ELF-1 (cell line): ENCODE measurements at places on chromosomes 3 and 15.

DNA sequence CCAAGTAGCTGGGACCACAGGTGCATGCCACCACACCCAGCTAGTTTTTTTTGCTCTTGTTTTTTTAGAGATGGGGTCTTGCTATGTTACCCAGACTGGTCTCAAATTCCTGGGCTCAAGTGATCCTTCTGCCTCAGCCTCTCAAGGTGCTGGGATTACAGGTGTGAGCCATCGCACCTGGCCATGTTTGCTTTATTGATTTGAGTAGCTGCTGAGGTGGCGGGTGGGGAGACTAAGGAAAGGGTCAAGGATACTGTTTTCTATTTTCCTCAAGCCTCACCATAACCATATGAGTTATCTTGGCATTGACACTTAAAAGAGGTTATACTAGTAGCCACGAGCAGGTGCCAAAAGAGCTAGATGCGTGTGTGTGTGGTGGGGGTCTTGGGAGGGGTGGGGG lies 39.0 kb downstream of the CYFIP1 start:
- no peak for DNase-seq

DNA sequence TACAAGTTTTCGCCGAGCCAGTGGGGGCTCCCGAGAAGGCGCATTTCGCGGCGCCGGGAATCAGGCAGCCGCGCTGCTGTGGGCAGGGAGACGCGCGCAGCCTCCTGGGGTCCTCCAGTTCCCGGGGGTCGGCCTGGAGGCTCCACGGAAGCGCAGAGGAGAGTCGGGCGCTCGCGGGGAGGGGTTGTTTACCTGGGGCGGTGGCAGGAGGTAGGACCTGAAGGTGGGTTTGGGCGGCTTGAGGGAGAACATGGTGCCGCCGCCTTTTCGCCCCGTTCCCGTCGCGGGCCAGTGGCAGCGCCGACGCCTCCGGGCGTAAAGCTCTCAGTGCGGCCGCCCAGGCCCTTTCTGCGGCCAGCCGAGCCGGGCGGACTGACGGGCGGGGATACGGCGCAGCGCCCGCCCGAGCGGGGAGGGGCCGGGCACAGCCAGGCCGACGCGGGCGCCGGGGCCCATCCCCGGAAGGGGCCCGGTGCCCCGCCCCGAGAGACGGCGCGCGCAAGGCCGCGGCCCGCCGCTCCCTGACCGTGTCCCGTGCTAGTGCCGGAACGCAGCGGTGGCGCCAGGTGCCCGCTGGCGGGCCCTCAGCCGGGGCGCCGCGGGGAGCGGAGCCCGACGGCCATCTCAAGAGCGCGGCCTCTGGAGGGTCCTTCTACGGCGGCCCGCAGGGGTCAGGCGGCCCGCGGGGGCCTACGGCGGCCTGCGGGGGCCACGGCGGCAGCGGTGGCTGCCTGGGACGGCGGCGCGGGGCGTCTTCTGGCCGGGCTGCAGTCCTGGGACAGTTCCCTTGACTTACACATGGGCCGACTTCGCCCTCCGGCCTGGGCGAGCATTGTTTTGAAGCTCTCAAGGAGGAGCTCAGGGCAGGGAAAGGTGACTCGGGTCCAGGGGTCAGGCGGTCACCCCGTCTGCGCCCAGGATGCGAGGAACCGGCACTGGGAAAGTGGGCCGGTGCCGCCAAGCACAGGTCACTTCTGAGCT lies at the start of gene MTMR10:
Gene MTMR10, minus strand, starts transcription at position 374 of the 981 bp plus-strand sequence. Its CDS starts 122 bp downstream, at position 252.
- peak; percentile 82 for DNase-seq

- no peak for DNase-seq
These were observed 97.5 kb downstream of the SLC49A4 start for GRCh38 chr3:122892118-122892960.

DNA sequence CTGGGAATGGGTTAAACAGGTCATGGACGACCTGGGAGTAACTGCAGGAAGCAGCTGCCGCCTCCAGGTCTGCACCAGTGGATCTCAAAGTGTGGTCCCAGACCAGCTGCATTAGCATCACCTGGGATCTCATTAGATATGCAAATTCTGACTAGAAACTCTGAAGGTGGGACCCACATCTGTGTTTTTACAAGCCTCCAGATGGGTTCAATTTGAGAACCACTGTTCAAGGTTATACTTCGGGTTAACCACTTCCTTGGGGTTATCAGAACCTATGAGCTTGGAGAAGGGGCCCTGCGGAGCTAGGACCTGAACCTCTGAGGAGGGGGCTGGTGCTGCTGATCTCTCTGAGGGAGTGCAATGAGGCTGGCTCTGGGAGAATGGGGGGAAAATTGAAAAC lies 324.8 kb upstream of the CTDSPL start:
- DNase-seq, result no peak

DNA sequence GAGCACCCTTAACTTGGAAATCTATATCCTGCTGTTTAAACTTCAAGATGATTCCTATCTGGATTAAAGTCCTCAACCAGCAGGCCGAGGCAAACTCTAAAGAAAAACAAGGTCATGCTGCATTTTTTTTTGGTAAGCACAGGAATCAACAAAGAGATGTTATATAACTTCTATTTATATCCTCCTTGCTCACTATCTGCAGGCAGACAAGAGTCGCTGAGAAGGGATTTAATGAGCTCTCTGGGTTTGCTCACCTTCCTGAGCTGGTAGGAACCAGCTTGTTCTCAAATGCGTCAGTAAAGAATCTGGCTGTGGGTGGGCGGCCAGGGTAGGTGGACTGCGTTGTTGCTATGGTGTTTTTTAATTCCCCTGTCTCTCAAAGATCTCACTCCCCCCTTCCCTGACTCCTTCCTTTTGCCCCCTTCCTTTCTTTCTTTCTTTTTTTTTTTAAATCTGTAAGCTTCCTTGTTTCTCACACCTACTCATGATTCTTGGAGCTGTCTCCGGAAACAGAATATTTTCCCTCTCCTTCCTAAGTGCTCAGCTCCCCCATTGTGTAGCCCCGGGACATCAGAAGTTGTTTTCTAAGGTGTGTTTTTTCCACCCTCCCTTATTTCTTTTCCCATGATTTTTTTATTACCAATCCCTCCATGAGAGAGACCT lies 228.8 kb upstream of the BHLHE40 start:
- DNase-seq, result peak; percentile 69

DNA sequence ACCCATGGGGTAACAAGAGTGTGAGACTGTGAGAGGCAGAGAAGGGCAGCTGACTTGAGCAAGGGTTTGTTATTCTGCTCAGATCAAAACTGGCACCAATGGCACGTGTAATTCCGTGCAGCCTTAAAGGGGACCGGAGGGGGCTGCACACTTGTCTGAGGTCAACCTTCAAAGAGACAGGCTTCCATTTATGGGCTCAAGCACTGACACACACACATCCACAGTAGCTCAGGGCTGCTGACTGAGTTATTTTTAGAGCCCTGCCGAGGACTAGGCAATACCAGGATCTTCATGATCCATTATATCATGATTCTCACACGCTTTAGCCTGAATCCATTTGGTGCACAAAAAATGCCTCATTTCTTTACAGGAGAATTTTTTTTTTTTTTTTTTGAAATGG lies 20.6 kb upstream of the SPTBN5 start:
- no peak for DNase-seq

- DNase-seq, result no peak
These were observed 28.8 kb downstream of the CDIN1 start for GRCh38 chr15:36608180-36608579.

GRCh38 chr15:24696201-24696600 lies 20.6 kb downstream of the NPAP1 start:
- DNase-seq, result no peak

GRCh38 chr3:100006570-100007271 lies 107.6 kb downstream of the FILIP1L start:
- DNase-seq, result no peak

DNA sequence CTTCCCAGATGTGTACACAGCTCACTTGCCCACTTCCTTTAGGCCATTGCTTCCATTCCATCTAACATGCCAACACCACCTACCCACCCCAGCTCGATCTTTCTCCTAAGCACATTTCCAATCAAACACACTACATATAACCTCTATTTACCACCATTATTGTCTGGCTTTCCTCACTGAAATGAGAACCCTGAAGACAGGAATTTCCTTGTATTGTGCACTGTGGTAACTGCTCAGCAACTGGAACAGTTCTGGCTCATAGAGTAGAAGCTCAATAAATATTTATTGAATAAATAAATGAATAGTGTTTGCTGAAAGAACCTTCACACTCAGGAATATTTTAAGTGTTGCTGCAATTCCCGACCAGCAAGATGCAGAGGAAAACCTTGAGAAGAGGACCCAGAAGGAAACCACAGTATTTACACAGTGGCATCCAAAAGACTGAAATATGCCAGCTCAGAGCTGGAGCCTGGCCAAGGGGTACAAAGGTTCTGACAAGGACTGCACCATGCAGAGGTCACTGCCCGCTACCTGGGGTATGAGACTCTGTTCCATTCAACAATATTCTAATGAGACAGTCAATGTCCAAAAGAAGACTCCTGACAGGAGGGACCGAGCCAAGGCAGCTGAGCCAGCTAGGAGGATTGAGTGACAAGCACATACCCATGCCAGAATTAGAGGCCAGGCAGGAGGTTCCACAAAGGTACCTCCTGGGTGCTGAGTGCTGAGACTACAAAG lies 168.8 kb downstream of the NUP210 start:
- no peak for DNase-seq

- DNase-seq, result no peak
These were observed 181.2 kb upstream of the SMAD3 start for GRCh38 chr15:66884115-66884622.

GRCh38 chr15:62624547-62625378 lies 417.8 kb upstream of the TPM1 start:
- no peak for DNase-seq

GRCh38 chr3:74067296-74067695 lies 442.6 kb upstream of the PDZRN3 start:
- DNase-seq, result no peak

DNA sequence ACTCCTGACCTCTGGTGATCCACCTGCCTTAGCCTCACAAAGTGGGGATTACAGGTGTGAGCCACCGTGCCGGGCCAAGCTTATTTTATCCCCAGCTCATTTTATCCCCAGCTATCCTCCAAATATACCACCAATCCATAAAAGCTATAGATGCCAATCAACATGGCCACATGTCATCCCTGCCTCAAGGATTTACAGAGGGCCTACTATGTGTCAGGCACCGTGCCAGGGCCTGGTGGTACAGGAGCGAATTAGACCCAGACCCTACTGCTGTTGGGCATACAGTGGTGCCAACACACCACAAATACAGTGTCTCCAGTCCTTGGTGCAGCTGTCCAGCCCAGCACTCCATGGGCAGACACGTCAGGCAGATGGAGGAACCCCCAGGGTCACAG lies 73.4 kb downstream of the SCN5A start:
- DNase-seq, result no peak

GRCh38 chr3:64884536-64884935 lies 196.7 kb upstream of the ADAMTS9 start:
- no peak for DNase-seq

DNA sequence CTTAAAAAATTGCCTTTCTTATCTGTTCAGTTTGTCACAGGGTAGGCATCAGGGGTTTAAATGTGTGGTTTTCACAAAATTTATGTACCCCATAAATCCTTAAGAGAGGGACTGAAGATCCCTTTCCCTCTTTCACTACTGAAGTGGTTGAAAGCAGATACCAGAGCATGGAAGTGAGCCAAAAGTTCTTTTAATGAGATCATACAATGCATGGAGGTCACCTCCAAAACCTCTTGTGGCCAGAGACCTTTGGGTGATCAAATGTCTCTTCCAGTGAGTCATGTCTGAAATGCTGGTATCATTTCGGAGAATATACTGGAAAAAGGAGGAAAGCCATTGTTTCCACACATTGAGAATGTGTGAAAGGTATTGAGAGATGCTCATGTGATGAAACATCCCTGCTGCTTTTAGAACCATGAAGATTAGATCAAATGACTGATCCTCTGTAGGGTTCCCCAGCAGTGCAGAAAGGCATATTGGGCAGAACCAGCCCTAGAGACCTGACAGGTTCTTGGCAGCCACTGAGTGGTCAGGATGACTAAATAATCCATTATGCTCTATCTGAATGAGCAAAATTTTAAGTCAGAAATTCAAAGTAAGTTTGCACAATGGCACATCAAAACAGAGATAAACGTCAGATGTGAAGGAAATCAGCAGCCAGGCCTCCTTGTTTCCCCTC lies 165.8 kb upstream of the SLC2A2 start:
- no peak for DNase-seq

- DNase-seq, result peak; percentile 39
These were observed 24.4 kb downstream of the SEC61A1 start for GRCh38 chr3:128076483-128077201.
